IPS DF 6.9 (cell line): ENCODE measurements at places on chromosomes 7 and 10.

DNA sequence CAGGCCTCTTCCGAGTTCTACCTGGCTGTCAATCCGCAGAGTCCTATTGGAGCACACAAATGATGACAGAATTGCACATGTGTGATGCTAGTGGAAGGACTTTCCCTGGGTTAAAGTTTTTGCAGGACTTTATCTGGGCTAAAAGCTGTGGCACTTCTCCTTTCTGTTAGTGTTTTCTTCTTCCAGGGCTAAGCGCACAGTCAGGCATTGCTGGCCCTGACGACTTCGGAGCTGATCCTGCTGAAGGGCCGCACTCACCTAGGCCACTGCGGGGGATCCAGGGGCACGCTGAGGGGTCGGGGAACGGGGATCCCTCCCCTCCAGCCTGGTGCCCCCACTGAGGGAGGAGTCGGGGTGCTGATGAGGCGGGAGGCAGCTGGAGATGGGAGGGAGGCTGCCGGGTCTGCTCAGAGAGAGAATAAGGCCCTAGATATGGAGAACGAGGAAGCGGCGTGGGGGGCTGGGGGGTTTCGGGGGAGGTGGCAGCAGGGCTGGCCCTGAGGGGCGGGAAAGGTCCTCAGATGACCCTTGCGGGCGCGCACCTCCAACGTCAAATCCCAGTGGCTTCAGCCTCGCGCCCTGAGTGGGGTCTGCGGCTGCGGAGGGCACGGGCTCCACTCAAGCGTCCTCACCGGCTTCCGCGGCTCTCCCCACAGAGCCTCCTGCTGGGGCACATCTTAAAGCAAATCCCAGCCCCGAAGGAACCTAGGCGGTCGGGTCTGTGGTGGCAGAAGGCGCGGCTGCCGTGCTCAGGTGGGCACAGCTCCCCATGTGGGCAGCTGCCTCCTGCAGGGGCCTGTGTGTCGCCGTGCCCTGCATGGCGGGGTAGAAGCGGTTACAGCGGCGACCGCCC, 30.9 kb downstream of the AGR3 start:
- DNase-seq = no peak

DNA sequence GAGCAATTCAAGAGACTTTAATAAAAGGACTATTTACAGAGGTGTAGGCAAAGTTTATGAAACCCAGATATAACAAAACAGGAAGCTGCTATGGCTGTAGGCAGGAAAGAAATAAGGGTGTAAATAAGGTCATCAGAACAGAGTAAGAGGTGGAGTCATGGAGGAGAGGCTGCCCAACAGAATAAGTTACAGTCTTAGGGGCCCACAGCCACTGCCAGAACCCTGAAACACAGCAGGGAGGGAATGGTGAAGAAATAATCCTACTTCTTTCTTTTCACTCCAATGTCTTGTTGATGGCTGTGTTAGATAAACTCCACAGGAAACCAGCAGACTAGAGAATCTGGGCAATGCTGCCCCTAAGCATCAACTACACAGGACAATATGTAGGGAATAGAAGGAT, 155.8 kb upstream of the TAC1 start:
- DNase-seq = no peak

GRCh38 chr7:113188396-113188795, 70.0 kb upstream of the SMIM30 start:
- no peak for DNase-seq

- DNase-seq = no peak
These were observed 234.4 kb downstream of the ANK3 start for GRCh38 chr10:60155099-60155877.

DNA sequence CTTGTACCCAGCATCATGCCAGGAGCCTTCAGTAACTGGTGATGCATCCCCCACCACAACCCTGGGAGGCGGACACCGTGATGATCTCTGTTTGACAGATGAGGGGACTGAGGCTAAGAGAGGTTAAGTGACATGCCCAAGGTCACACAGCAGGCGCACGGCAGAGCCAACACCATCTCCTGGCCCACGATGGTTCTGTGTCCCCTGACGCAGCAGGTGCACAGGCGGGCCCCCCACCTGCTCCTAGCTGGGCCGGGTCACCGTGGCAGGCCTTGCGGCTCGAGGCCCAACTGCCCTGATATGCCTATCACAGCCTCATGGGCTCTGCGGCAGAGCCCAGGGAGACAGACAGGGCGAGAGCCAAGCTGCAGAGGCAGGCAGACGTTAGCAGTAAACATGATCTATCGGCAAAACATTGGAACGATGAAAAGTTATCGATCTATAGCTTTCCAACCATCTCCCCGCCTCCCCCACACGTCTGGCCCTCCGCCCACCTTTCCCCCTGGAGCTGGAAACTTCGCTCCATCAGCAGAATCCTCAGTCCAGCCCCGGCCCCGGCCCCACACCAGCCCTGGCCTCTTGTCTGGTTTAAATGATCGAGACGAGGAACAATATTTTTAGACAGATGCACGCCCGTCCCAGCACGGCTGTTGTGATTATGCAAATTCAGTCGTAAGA, 65.9 kb downstream of the ELFN1 start:
- DNase-seq = no peak
